ENCODE measurements at places on chromosomes 12 and 14. TPM values are rescaled to one million over a fixed set of nuclear protein-coding genes. Genes with fewer than 3 reads are reported as not detected.

Gene RHEBL1
- total RNA-seq = 2.8 TPM

Gene SPTSSA
- 17.0 TPM for total RNA-seq

Gene KCNA1
- not detected for total RNA-seq

Gene CAPZA3
- not detected for total RNA-seq

Gene PLCZ1
- total RNA-seq = not detected

Gene FAM90A1
- total RNA-seq = 0.64 TPM

Gene MEG3
- total RNA-seq = 2.5 TPM

Gene GALC
- total RNA-seq = 0.59 TPM

Gene COX8C
- not detected for total RNA-seq

Gene ITPK1
- total RNA-seq = 70.2 TPM

Gene TAMALIN
- 1.1 TPM for total RNA-seq

Gene TAS2R20
- 0.76 TPM for total RNA-seq

Gene KITLG
- 570 TPM for total RNA-seq

Gene TSHR
- not detected for total RNA-seq

GRCh38 chr12:23795494-23795893, 154.0 kb downstream of the SOX5 start:
- H3K36me3 ChIP-seq = no peaks in the 10 kb centered on the region
- H3K4me3 ChIP-seq = no peak overlapping the region
- H3K27ac ChIP-seq = no peak overlapping the region
- no peak for DNase-seq
- H3K27me3 ChIP-seq = no peaks in the 10 kb centered on the region

- no peaks in the 10 kb centered on the region for H3K4me1 ChIP-seq
- no peak overlapping the region for H3K27ac ChIP-seq
- H3K27me3 ChIP-seq = no peaks in the 10 kb centered on the region
- no peak for DNase-seq
- H3K36me3 ChIP-seq = no peaks in the 10 kb centered on the region
- no peak overlapping the region for H3K4me3 ChIP-seq
Measured at GRCh38 chr14:58533446-58533845, 104.3 kb upstream of the DACT1 start.

DNA sequence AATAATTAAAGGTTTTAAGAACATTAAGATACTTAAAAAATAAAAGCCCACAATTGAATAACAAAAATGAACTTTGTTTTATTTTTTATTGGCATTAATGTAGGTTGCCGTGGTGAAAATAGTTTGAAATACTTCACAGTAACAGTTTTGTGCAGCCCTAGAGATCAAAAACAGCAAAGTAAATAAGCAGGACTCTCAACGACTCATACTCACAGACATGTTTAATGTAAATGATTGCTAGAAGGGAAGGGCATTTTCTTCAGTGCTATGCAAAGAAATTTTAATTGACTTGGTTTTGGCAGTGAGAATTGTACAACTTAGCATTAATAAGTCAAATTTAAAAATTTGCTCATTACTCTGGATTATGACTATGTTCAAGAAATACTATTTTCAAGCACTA, 16.0 kb downstream of the TRMT5 start:
- H3K4me3 ChIP-seq = no peak overlapping the region
- H3K36me3 ChIP-seq = no peaks in the 10 kb centered on the region
- no peaks in the 10 kb centered on the region for H3K27me3 ChIP-seq
- no peak overlapping the region for H3K27ac ChIP-seq
- no peak for DNase-seq

- H3K36me3 ChIP-seq = no peaks in the 10 kb centered on the region
- H3K4me3 ChIP-seq = no peak overlapping the region
- no peaks in the 10 kb centered on the region for H3K27me3 ChIP-seq
- H3K27ac ChIP-seq = no peak overlapping the region
- DNase-seq = no peak
Measured at GRCh38 chr12:98406378-98406777, 109.0 kb upstream of the TMPO start.

DNA sequence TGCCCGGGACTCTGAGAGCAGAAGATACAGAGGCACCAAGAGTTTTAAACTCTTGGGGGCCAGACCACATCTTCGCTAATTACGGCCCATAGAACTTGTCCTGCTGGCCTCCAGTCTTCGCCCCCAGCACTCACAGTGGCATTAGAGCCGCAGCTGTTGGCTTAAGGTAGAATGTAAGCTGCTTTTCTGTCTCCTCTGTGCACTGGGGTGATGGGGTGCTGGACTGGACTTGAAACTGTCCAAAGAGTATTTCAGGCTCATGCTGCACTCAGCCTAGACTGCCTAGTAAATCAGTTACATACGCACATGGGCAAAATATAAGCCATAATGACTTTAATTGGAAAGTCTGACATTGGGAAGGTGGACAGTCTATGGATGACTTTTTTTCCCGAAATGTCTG, 29.0 kb downstream of the YY1 start:
- no peaks in the 10 kb centered on the region for H3K27me3 ChIP-seq
- no peak for DNase-seq
- peaks cover 6% of the 10 kb centered on the region for H3K4me1 ChIP-seq
- H3K27ac ChIP-seq = no peak overlapping the region
- no peak overlapping the region for H3K4me3 ChIP-seq

DNA sequence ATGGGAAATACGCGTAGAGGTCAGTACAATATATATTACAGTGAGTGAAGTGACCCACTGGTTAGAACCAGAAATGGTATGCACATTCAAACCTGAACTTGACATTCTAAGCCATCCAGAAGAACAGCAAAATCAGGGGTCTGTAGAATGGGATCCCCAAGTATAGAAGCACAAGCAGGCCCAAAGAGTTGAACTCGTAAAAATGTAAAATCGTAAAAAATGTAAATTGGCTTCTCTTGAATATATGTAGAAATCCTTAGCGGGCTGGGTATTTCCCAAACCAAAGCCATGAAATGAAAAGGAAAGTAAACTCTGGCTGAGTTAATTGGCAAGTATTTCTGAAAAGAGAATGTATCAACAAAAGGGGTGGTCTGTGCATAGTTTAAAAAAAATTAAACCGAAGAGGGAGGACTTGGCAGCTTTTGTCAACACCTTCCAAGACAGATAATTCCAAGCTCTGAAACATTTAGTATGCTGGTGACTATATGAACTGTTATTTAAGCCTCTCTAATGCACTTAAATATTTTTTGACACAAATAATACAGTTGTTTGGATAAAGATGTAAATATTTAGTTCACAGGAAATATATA, 1505.6 kb upstream of the FLRT2 start:
- H3K27me3 ChIP-seq = no peaks in the 10 kb centered on the region
- DNase-seq = no peak
- H3K27ac ChIP-seq = no peak overlapping the region
- H3K36me3 ChIP-seq = no peaks in the 10 kb centered on the region
- H3K4me1 ChIP-seq = no peaks in the 10 kb centered on the region

GRCh38 chr12:30975581-30975980, 49.0 kb downstream of the TSPAN11 start:
- H3K4me1 ChIP-seq = no peaks in the 10 kb centered on the region
- no peak overlapping the region for H3K4me3 ChIP-seq
- H3K36me3 ChIP-seq = no peaks in the 10 kb centered on the region
- H3K27ac ChIP-seq = no peak overlapping the region

DNA sequence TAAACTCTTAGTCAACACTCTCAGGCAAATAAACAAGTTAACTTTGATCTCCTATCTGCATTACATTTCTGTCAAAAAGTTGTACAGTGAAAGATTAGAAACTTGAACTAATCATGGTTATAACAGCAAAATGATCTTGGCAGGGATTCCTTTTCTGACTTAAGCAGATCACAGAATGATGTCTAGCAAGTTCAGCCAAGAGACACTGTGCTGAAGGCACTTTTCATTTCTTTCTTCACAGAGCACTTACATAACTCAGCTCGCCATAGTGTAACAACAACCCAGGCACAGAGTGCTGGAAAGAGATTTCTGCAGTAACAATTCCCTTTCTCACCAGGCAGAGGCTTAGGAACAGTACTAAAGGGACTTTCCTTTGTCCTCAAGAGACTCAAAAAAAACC, 19.6 kb upstream of the CSRP2 start:
- no peak for DNase-seq
- H3K36me3 ChIP-seq = no peaks in the 10 kb centered on the region
- H3K4me3 ChIP-seq = no peak overlapping the region
- no peaks in the 10 kb centered on the region for H3K4me1 ChIP-seq
- no peaks in the 10 kb centered on the region for H3K27me3 ChIP-seq

DNA sequence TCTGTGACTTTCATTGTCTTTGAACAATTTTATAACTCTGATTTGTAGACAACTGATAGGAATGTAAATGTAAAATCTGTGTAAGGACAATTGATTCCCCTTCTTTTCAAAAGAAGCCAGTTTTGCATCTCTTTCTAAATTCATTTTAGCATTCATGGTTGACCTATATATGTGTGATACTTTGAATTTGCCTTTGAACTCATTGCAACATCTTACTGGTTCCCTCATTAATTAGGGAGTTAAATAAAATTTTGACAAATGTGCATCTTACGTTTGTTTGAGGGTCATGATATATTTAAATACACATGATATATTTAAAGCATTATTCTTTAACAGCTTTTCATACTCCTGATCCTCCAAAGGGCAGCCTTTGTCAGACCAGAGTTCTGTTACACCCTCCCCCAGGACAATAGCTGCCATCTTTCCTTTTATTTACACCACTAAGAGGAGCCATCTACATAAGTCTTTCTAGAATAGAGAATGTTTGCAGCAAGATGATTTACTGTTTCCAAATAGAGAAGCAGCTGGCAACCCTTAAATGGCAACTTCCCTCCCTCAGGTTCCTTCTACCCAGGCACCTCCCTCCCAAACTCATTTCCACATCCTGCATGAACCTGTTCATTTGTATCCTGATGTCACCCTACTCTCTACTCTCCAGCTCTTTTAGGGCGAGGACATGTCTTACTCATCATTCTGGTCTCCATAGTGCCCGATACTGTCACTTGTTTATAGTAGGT, 40.2 kb upstream of the APPL2 start:
- H3K4me1 ChIP-seq = no peaks in the 10 kb centered on the region
- no peak for DNase-seq
- H3K27me3 ChIP-seq = no peaks in the 10 kb centered on the region
- no peaks in the 10 kb centered on the region for H3K36me3 ChIP-seq
- H3K27ac ChIP-seq = no peak overlapping the region

DNA sequence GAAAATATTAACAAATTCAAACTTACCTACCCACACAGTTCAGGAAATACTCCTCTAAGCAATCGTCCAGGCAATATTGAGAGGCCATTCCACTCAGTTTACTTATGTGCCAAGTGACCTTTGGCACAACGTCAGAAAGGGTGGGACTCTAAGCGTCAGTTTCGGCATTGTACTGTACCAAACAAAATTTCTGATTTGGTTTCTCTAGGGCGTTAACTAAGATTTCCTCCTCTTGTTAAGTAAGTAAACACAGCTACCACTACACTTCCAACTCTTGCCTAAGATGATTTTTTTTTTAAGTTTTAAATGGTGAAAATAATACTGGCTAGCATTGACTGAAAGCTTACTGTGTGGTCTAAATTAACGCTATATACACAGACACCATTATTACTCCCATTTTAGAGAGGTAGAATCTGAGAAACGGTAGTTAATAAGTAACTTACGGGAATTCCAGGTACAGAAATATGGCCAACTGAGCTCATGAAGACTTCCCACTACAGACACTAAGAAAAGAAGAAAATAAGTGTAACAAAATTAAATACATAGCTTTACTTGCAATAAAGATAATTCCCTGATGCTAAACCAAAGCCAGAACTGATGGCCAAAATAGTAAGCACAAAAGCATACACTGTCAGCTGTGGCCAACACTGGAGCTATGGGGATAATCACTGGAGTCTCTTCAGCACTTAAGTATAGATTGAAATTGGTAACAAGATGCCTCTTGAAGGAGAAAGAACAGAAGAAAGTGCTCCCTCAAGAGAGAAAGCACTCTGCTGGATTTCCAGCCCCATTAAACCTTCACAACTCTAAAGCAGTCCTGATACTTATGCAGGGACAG, 76.1 kb downstream of the EPS8 start:
- no peaks in the 10 kb centered on the region for H3K27me3 ChIP-seq
- no peaks in the 10 kb centered on the region for H3K36me3 ChIP-seq
- no peak overlapping the region for H3K27ac ChIP-seq
- DNase-seq = no peak

DNA sequence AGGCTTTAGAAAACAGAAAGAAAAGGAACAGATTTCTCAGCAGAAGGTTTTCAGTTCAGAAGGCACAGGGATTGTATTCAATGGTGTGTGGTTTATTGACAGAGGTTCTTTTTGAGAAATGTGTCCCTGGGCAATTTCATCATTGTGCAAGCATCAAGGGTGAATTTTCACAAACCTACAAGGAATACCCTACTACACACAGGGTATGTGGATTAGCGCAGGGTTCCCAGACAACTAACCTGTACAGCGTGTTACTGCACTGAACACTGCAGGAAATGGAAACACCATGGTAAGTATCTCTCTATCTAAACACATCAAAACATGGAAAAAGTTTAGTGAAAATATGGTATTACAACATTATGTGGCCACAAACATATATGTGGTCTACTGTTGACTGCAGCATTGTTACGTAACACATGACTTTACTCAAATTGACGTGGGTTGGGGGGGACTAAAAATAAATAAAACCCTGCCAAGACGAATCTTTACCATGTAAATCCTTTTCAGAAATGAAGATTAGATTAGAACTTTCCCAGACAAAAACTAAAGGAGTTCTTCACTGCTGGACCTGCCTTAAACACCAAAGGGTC, 893.1 kb downstream of the TMEM121 start:
- H3K4me3 ChIP-seq = no peak overlapping the region
- no peaks in the 10 kb centered on the region for H3K27me3 ChIP-seq
- DNase-seq = no peak

DNA sequence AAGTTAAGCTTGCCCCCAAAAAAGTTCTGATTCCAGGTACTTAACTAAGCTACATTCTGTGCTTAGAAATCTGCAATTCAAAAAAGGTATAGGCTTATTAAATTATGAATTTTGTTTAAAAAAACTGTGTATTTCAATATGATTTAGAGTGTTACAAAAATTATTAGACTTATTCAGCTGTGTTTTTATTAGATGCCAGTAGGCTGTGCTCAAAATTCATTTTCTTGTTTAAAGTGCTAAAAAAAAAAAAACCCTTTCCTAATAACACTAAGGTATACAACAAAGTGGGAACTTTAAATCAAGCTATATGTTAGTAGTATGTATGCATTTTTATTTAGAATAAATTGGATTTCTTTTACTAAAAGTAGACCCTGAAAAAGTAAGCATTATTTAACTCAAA, 25.0 kb downstream of the LRRC9 start:
- no peak for DNase-seq
- H3K27me3 ChIP-seq = no peaks in the 10 kb centered on the region
- H3K36me3 ChIP-seq = no peaks in the 10 kb centered on the region
- H3K4me1 ChIP-seq = no peaks in the 10 kb centered on the region
- H3K27ac ChIP-seq = no peak overlapping the region
- no peak overlapping the region for H3K4me3 ChIP-seq

Measured in HCT116 (cell line).